ENCODE measurements at places on chromosomes 11 and 22.

GRCh38 chr11:910044-910588 is 494 bp downstream of the CHID1 start:
- no peak for DNase-seq

GRCh38 chr22:30033137-30033536 is 47.1 kb upstream of the HORMAD2 start:
- no peak for DNase-seq

DNA sequence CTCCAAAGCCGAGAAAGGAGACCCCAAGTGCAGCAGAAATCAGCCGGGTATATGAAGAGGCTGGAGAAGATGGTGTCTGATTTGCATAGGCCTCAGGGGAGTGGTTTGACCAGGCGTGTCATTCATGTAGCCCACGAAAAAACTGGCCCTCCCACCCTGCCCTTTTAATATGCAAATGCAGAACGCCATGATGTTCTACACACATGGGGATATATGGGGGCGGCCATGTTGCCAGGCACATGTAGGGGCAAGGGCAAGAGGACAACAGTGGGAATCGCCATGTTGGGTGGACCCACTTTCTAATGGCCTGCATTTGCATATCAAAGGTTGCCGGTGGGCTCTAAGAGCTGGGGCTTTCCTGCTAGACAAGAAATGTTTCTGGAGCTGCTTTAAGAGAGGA is 86.4 kb downstream of the ISX start:
- no peak for DNase-seq

- no peak for DNase-seq
These were observed 67.4 kb upstream of the B3GAT1 start for GRCh38 chr11:134479206-134480135.

- DNase-seq = no peak
These were observed 165.7 kb downstream of the LDLRAD3 start for GRCh38 chr11:36109590-36109849.

GRCh38 chr11:17552392-17553248 is 5.6 kb downstream of the OTOG start:
- no peak for DNase-seq

DNA sequence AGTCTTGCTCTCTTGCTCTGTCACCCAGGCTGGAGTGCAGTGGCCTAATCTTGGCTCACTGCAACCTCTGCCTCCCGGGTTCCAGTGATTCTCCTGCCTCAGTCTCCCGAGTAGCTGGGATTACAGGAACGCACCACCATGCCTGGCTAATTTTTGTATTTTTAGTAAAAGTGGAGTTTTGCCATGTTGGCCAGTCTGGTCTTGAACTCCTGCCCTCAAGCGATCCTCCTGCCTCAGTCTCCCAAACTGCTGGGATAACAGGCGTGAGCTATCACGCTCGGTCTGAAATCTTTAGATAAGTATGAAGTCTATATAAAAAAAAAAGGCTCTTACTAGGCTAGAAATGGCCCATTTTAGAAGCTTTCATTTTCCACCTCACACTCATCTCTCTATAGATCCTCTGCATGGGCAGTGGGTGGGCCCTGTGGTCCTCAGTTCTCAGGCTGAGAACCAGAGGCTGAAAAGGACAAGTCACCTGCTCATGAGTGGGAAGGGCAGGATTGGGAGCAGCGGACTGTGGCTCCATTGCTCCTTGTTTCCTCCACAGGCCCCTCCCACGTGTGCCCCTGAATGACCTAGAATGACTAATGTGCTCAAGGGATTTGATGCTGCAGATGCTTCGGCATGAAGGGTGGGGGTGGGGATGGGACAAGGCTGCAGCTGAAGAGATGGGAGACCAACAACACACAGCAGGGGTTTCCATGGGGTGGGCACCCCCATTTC is 19.8 kb upstream of the PRAME start:
- peak; percentile 82 for DNase-seq

- peak; percentile 81 for DNase-seq
These were observed 6.8 kb downstream of the OMP start for GRCh38 chr11:77109236-77110019.

- peak; percentile 30 for DNase-seq
These were observed 99.9 kb upstream of the CD44 start for GRCh38 chr11:35039076-35039475.

- no peak for DNase-seq
These were observed 716 bp upstream of the TYMP start for GRCh38 chr22:50530580-50530876.

GRCh38 chr22:45131749-45132148 is 32.0 kb upstream of the NUP50 start:
- DNase-seq = no peak

DNA sequence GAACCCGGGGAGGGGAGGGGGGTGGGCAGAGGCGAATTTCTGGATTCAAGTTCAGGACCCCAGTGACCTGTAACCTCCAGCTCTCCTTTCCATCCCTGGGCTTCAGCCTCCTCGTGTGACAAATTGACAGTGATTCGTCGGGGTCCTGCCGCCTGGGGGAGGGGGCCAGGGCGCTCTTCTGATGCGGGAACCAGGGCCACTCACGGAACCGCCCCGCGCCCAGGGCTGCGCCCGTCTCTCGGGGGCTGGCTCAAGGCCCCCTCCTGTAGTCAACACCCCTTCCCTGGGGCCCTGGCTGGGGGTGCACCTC is 92.8 kb upstream of the ANO1 start:
- DNase-seq = no peak

- DNase-seq = no peak
These were observed 6.8 kb downstream of the APOBEC3D start for GRCh38 chr22:39027717-39028116.

- no peak for DNase-seq
These were observed 5.6 kb upstream of the SLC22A25 start for GRCh38 chr11:63248966-63249365.

- no peak for DNase-seq
These were observed 99.2 kb downstream of the NAT10 start for GRCh38 chr11:34204396-34205279.

DNA sequence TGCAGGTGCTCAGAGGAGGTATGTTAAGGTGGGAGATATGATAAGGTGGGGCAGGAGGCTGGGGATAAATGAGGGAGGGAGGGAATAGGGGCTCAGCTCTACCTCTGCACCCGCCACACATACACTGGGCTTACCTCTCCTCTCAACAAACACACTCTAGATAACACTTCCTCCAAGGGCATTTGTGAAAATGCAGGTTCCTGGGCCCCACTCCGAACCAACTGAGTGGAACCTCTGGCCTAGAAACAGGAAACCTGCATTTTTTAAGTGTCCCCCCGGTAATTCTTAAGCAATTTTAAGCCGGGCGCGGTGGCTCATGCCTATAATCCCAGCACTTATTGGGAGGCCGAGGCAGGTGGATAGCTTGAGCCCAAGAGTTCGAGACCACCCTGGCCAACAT is 46.5 kb upstream of the CD5 start:
- DNase-seq = no peak

DNA sequence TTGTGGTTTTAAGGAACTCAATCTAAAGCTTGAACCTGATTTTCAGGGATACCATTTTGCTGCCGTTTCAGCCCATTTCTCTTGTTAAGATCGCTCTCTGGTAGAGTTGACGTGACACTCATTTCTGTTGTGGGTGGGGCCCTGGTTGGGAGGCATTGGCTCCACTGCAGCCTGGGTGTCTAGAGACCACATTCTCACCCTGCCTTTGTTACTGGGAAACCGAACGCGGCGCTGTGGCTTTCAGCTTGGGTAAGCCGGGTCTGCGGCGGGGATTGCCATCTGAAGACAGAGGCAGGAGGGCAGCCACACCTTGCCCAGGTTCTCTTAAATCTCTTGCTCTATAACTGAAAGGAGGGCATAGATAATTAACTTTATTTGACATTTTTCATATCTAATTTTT is 3.2 kb downstream of the EHF start:
- DNase-seq = no peak

DNA sequence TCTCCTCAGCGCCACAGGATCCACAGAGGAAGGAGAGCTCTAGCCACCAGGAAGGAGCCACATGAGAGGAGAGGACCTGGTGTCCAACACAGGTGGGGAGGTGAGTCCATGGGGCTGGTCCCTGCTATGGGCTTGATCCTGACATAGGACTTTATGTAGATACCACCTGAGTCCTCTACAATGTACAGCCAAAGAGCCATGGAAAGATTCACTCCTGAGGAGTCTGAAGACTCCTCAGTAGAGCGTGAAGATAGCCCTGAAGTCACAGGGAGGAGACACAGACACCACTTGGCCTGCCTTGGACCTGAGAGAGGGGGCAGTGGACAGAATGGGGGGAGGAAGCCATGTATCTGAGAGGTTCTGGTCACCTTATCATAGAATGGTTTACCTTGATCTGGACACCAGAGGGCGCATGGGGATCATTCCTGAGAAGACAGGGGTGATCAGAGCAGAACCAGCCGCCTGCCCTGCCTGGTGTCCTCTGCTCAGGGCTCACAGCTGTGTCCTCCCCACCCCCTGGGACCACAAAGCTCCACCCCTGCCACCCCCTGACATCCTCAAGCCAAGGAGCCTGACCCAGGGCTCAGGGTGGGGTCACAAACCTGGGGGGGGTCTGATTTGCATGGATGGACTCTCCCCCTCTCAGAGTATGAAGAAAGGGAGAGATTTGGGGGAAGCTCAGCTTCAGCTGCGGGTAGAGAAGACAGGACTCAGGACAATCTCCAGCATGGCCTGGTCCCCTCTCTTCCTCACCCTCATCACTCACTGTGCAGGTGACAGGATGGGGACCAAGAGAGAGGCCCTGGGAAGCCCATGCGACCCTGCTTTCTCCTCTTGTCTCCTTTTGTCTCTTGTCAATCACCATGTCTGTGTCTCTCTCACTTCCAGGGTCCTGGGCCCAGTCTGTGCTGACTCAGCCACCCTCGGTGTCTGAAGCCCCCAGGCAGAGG is 77.0 kb downstream of the ZNF280B start:
- DNase-seq = peak; percentile 45

- no peak for DNase-seq
These were observed 6.9 kb downstream of the SCGB1C1 start for GRCh38 chr11:199782-200181.

DNA sequence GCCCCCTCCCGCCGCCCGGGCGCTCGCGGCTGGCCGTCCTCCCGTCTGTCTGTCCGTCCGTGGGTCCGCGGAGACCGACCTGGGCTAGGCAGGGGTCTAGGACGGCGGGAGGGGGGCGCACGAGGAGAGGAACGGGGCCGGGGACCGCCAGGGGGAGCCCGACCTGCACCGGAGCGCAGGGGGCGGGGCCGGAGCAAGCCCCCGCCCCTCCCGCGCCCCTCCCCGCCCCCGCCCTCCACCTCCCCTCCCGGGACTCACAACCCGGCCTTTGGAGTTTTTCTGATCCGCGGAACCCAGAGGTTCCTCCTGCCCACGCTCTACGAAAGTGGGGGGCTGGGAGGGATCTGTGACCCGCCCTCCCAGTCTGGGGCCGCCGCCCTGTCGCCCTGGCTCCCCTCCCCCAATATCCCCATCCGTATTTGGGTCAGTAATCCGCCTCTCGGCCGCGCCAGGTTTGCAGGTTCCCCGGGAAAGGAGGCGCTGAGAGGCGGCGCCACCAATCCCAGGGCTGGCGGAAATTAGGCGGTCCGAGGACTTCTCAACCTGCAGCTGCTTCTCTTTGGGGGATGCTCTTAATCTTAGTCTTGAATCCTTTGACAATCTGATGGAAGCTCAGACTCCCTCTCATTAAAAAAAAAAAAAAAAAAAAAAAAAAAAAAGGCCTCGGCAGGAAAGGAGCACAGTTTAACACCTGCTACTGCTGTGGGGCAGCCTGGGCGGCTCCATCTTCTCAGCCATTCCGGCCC is 925 bp upstream of the KCNJ11 start:
- DNase-seq = no peak

GRCh38 chr11:20561915-20562314 is 37.5 kb upstream of the SLC6A5 start:
- DNase-seq = no peak

- DNase-seq = peak; percentile 50
These were observed 432 bp downstream of the TNKS1BP1 start for GRCh38 chr11:57324154-57324885.

- DNase-seq = no peak
These were observed 10.6 kb downstream of the PLXNB2 start for GRCh38 chr22:50296658-50297490.

DNA sequence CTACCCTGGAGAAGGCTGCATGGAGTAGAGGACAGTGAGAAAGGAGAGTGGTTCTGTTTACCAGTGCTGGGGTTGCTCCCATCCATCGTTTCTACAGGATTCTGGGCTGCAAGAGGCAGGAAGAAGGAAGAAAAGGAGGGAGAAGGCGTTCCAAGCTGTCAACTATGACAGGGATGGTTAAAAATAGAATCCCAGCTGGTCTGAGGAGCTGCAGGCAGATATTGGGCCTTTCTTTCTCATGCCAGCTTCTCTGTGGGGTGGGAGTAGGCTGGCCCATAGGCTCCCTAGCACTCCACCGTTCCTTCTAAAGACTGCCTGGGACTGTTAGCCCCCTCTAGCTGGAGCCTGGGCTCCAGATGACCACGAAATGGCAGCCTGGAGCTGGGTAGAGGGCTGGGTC is 13.6 kb downstream of the CCKBR start:
- DNase-seq = no peak

DNA sequence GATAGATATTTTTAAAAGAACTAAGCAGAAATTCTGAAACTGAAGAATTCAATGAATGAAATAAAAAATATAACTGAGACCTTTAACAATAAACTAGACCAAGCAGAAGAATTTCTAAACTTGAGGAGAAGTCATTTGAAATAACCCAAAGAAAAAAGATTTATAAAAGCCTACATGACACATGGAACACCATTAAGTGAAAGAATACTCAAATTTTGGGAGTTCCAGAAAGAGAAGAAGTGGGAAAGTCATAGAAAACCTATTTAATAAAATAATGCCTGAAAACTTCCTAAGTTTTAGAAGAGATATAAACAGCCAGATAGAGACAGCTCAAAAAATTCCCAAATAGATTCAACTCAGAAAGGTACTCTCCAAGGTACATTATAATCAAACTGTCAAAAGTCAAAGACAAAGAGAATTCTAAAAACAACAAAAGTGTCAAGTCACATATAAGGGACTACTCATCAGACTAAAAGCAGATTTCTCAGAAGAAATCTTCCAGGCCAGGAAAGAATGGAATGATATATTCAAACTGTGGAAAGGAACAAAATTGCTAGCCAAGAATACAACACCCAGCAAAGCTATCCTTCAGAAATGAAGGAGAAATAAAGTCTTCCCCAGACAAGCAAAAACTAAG is 72.9 kb upstream of the GNAZ start:
- no peak for DNase-seq

GRCh38 chr11:67463680-67464410 is 5.2 kb downstream of the TMEM134 start:
- no peak for DNase-seq

DNA sequence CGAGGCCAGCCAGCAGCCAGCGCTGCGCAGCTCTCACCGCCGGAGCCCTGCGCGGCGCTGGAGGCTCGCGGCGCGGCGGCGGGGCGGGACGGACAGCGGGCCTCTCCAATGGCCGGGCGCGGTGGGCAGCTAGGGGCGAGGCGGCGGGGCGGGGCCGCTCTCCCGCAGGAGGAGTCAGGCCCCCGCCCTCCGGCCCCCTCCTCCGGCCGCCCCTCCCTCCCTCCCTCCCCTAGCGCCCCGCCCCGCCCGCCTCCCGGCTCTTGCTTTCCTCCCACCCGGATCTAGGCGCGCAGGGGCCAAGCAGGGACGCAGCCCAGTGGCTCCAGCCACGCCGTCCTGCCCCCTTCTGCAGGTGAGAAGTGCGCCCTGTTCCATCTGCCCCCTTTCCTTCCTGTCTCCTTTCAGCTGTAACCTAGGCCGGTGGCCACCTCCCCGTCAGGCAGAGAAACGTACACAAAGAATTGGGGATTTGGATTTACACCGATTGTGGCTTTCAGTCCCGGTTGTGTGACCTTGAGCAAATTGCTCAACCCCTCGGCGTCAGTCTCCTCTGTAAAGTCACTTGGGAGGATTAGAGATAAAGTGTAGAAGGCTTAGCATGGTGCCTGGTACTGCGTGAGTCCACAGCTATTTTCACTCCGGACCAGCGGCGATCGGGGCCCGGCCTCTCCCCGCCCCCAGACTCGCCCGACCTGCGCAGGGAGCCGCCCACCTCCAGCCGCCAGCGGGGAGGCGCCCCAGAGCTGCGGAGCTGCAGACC is at the start of gene FZD4:
FZD4 (minus strand) TSS at position 35 of the 760 bp plus-strand sequence. CDS start 310 bp downstream, outside the sequence.
- peak; percentile 75 for DNase-seq

All from fibroblast of mammary gland (primary cell).